ENCODE measurements at places on chromosomes 1 and 21.

DNA sequence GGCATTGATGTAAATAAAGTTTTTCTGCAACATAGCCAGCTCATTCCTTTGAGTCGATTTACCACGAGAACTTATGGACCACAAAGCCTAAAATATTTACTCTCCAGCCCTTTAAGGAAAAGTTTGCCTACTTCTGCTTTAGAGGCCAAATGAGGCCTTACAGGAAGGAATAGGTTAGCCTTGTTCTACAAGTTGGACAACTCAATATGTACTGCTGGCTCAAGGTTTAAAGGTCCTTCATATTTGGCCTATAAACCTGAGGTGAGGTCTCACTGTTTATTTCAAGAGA is 144.5 kb upstream of the DNAH14 start:
- DNase-seq = no peak

DNA sequence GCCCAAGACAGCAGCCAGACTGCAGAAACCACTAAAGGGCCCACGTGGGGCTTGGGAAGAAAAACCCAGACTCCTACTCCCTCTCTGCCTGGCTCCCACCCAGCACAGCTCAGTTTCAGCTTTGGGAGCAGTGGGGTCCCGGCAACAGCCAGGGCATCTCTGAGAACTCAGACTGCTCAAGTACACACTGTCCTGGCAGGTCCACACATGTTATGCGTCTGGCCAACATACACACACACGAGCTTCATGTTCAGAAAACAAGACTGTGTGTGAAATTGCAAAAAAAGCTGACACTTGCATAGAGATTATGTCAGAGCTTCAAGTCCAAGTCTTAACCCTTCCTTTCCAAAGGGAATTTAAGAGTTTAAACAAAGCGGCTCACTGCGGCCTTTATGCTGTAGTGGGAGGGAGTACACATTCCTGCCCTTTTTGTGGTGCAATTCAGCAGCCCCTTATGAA is 136.6 kb upstream of the CD34 start:
- DNase-seq = no peak

GRCh38 chr1:202160377-202160940 is at the start of gene PTPN7:
Gene PTPN7 (minus strand): TSS chr1:202160602. CDS start chr1:202159402, 1,200 bp downstream.
- DNase-seq = no peak

- DNase-seq = no peak
These were observed 111.6 kb upstream of the GADD45A start for GRCh38 chr1:67573311-67573872.

- DNase-seq = no peak
These were observed 113.7 kb upstream of the PALMD start for GRCh38 chr1:99532276-99532580.

DNA sequence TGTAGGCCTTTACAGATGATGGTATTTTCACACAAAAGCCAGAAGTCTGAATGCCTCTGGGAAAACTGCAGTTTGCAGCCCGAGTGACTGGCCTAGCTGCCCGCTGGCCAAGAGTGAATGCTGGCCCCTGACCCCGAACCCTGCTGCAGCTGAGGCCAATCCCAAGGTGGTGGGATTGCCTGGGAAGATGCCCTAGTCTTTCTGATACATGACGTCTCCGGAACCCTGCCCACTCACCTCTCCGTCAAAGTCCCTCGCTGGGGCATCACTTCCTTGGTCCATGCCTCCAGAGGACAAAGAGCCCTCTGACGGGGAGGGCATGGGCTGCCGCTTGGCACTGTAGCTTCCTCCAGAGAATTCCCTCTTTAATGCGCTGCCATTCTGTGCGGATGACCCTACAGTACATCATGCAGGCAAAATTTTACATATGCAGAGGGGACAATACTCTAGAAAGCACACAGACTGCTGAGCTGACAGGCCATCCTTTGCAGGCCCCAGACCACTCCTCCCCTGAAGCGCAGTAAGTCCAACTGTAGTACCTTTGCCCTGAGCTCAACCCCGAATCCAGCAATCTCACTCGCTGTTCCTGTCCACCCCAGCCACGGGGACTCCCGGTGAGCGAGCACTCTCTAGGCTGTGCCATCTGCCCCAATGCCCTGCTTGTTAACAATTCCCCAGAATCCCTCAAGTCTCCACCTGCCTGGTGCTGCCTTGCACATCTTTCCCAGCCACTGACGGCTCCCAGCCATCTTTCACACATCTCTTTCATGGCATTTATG is 54.7 kb downstream of the COQ8A start:
- no peak for DNase-seq

DNA sequence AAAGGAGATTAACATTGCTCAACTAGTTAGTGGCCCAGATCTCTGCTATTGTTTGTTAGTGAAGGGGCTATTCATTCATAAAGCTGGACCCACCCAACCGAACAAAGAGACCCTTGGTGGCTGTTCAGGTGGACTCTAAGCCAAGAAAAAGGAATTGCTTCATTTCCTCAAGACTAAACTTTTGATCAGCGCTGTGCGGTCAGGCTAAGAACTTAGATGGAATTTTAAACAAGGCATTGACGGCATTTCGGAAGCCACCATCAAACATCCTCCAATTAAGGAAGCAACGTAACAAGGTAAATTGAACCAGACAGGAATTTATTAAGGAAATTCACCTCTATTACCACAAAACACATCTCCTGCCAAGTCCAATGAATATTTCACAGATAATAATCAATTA is 19.9 kb upstream of the SHCBP1L start:
- DNase-seq = no peak

DNA sequence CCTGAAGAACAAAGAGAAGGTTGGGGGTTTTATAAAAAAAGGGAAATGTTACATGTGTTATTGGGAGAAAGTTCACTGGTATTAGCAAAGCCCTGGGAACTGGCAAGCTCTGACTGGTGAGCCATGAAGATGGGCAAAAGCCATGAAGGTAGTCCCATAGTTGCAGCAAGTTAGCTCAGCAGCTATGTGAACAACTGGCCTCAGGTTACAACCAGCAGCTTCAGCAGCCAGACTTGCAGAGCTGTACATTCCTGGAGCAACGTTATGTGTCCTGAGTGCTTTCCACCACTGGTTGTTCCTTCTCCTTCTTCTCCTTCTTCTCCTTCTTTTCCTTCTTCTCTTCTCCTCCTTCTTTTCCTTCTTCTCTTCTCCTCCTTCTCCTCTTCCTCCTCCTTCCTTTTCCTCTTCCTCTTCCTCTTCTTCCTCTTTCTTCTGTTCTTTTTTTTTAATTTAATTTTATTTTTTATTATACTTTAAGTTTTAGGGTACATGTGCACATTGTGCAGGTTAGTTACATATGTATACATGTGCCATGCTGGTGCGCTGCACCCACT is 56.1 kb upstream of the TLR5 start:
- DNase-seq = no peak
